Peyer's patch (tissue), 4 donors: ENCODE measurements at places on chromosomes 3 and 15. TPM values are rescaled to one million over a fixed set of nuclear protein-coding genes. Genes with fewer than 3 reads are reported as not detected.

- no peaks in the 10 kb centered on the region for H3K4me1 ChIP-seq
- no peaks in the 10 kb centered on the region for H3K36me3 ChIP-seq
- DNase-seq, result no peak
These were observed 20.6 kb upstream of the WWTR1 start for GRCh38 chr3:149678351-149678950.

GRCh38 chr15:52101542-52102323, 10.8 kb downstream of the BCL2L10 start:
- H3K27ac ChIP-seq, result no peak overlapping the region
- H3K36me3 ChIP-seq, result no peaks in the 10 kb centered on the region
- no peaks in the 10 kb centered on the region for H3K27me3 ChIP-seq

DNA sequence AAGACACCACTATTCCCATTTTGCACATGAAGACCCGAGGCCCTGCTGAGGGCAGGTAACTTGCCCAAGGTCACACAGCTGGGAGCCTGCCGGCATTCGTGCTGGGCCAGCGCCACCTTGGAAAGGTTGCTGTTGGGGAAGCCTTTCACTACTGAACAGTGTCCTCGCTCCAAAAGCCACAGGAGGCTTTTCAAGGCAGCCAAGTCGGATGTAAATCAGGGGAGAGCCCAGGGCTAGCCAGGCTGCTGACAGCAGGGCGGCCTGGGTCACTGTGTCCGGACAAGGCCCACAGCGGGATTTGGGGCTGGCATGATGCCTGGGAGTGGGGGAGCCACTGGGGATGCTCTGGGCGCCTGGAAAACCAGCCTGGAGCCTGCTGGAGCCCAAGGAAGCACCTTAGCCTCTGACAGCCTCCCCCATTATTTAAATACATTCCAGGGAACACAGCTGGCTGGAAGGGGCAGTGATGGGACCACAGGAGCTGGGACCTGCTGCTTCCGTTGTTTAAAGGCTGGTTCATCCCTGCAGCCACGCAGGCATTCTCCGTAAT, 10.5 kb downstream of the SLC6A6 start:
- H3K27me3 ChIP-seq, result no peaks in the 10 kb centered on the region
- DNase-seq, result no peak
- H3K4me1 ChIP-seq, result peaks cover 3% of the 10 kb centered on the region
- H3K36me3 ChIP-seq, result peaks cover 45% of the 10 kb centered on the region
- H3K4me3 ChIP-seq, result no peak overlapping the region

CACNA1D gene
- total RNA-seq, result 194 TPM

GRCh38 chr3:153349108-153349499, 187.1 kb downstream of the RAP2B start:
- H3K36me3 ChIP-seq, result no peaks in the 10 kb centered on the region
- no peak overlapping the region for H3K27ac ChIP-seq
- no peaks in the 10 kb centered on the region for H3K4me1 ChIP-seq
- H3K4me3 ChIP-seq, result no peak overlapping the region
- no peak for DNase-seq
- no peaks in the 10 kb centered on the region for H3K27me3 ChIP-seq

ECT2 gene
- 8.9 TPM for total RNA-seq

- no peak overlapping the region for H3K27ac ChIP-seq
- no peaks in the 10 kb centered on the region for H3K36me3 ChIP-seq
- no peaks in the 10 kb centered on the region for H3K4me1 ChIP-seq
These were observed 457.4 kb downstream of the IGSF11 start for GRCh38 chr3:118577055-118577777.

GRCh38 chr3:880371-880770, 212.5 kb upstream of the CNTN6 start:
- H3K36me3 ChIP-seq, result no peaks in the 10 kb centered on the region
- H3K27ac ChIP-seq, result no peak overlapping the region
- H3K4me3 ChIP-seq, result no peak overlapping the region
- no peaks in the 10 kb centered on the region for H3K27me3 ChIP-seq

NDUFAF3 gene
- 90.7 TPM for total RNA-seq

DNA sequence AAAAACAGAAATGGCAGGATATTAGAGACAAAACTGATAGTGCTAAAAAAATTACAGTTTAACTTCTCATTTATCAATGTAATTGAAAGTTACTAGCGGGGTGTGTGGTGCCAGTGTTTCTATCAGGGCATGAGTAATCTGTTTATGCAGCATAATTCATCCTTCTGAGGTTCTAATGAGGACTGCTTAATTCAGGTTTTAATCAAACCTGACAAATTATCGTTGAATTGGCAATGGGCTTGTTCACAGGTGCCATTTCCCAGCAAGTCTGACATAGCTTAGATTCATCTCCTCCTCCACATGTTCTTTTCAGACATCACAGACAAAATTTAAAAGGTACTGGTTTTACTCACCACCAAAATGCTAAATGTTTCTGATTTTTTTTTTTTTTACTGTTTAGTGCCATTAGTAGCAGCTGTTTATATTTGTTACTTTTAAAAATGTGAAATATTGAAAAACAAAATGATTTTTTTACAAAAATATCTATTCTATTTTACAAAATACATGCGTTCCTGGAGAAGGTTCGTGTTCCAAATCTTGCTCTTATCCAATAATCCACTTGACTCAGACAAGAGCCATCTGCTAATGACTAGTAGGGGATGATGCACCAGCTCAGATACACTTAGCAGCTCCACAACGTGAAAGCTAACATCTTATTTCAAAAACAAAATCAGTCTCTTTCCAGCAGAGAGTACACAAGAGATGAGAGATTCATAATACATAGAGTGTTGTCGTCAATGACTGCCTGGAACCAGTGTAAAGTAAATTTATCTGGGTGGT, 447.7 kb upstream of the DPPA4 start:
- no peak for DNase-seq
- no peak overlapping the region for H3K27ac ChIP-seq
- no peaks in the 10 kb centered on the region for H3K27me3 ChIP-seq

- no peaks in the 10 kb centered on the region for H3K27me3 ChIP-seq
- no peaks in the 10 kb centered on the region for H3K4me1 ChIP-seq
These were observed 202.8 kb downstream of the FMN1 start for GRCh38 chr15:32991619-32992111.

GRCh38 chr3:165837058-165837525, at the start of gene BCHE:
BCHE (minus strand) TSS chr3:165837423; CDS start chr3:165831033, 6,390 bp downstream.
- no peaks in the 10 kb centered on the region for H3K27me3 ChIP-seq
- no peak within 1 kb of the TSS for H3K4me3 ChIP-seq
- H3K4me1 ChIP-seq, result no peaks in the 10 kb centered on the region
- H3K36me3 ChIP-seq, result no peaks in the 10 kb centered on the region
